Hepatic stellate cell (primary cell): ENCODE measurements at places on chromosomes 2 and 18.

DNA sequence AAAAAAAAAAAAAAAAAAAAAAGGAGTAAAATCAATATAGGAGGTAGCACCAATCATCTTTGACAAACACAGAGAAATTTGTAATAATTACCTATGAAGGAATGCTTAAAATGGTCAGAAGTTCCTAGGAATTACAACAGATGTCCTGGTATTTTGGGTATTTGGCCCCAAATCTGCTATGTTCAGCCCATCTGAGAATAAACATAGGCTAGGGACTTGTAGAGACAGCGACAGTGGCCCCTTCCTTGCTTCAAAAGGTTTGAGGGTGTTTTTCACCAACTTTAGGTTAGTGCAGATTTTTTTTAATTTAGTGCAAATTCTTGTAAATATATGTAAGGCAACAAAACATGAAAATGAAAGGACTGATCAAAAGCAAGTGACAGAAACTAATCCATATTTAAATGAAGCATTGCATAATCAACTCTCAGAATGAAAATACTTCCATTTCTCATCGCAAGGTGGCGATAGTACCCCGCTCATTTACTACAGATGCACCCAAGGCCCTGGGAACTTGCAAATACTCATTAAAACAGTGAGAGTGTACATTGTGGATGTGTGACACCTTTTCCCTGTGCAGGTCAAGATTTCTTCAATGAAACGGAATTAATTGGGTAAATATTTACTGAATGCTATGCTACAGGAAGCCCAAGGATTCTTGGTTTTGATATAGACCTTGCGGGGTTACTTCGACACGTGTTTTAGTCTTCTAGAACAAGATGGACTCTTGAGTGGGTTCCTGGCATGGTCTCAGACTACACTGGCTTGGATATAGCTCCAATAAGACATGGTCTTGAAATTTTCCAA lies 44.6 kb downstream of the FAM124B start:
- peak; percentile 51 for DNase-seq

- DNase-seq = no peak
Measured at GRCh38 chr2:11214770-11215169, 59.5 kb downstream of the SLC66A3 start.

DNA sequence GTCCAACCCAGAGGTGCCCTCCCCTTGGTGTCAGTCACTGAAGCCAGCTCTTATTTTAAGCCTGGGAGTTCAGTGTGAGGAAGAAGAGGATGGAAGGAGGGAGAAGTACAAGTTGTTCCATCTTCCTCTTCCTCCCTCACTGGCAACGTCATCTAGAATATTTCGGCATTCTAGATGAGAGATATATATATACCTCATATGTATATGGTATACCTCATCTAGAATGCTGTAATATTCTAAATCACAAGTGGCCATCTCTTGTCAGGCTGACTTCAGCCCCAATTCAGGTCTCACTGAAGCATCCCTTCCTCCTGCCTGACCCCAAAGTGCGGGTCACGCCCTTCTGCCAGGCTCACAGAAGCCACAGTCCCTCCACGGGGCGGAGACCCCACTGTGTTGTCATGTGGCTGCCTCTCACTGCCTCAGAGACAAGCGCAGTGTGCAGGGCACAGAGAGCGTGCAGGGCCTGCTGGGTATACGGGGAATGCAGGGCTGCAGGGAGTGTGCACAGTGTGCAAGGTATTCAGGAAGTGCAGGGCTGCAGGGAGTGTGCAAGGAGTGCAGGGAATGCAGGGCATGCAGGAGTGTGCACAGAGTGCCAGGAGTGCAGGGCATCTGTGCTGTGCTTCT lies 32.8 kb upstream of the B3GNT7 start:
- DNase-seq = no peak

- no peak for DNase-seq
Measured at GRCh38 chr2:133438848-133439564, 129.3 kb downstream of the NCKAP5 start.

DNA sequence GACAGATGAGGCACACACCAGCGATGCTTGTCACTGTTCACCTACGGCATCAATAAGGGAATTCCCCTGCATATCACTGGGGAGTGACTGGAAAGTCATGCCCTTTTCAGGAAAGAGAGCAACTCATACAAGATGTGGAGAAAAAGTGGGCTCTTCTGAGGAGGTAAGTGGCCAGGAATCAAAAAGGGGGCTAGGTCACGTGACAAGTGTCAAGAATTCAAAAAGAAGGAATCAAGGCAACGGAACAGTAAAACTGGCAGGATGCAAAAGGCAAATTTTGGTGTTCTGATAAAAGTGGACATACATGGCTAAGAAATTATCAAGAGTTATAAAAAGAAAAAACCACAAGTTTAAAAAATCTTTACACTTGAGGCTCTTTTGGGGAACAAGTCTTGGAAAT lies 190.7 kb upstream of the ACAA2 start:
- DNase-seq = no peak

GRCh38 chr2:136130511-136130910 lies 12.6 kb upstream of the CXCR4 start:
- no peak for DNase-seq

DNA sequence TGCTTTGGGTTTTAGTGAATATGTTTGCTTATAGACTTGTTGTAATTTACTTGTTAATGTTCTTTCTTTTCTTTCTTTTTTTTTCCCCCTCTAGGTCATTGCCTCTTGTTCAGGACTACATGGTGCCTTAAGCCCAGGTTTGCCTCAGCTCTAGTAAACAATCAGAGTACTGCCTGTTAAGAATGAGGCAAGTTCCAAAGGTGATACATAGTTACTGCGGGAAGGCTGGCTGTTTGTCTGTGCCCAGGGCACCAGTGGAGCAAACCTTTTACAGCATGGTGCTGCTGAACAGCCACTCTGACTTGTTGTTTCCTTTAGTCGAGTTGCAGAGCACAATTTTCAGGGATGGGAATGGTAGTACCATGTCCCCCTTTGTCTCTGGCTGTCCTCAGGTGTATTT lies 517.2 kb downstream of the NYAP2 start:
- no peak for DNase-seq

DNA sequence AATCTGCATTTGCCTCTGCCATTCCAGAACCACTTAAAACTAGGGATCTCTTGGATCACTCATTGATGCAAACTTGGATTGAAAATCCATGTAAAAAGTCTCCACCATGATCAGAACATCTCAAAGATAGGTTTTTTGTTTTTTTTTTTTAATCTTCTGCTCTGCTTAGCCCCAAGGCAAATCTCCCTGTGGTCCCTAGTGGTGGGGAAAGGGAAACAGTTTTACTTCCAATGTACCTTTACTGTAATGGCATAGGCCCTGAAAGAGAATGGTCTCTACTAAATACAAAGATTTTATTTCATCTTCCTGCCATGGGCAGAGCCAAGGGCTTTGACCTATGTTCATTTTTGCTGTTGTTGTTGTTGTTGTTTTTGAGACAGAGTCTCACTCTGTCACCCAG lies 78.4 kb downstream of the KANSL1L start:
- no peak for DNase-seq

DNA sequence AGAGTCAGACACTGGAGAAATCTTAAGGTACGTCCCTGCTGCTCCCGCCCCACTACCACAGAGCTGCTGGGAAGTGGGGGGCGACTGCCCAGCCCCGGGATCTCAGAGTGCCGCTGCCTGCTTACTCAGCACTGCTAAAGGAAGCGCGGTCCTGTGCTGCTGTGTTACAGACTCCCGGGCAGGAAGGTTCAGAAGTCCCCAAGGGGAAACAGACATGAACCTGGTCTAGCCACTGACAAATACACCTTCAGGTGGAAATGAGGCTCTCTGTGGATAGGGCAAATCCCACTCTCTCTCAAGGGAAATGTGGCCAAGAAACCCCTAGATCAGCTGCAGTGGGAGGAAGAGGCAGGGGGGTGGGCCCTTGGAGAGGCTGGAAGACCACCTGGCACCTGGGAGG lies 13.7 kb downstream of the MTERF4 start:
- no peak for DNase-seq
